ENCODE measurements at places on chromosomes 5 and 9.

DNA sequence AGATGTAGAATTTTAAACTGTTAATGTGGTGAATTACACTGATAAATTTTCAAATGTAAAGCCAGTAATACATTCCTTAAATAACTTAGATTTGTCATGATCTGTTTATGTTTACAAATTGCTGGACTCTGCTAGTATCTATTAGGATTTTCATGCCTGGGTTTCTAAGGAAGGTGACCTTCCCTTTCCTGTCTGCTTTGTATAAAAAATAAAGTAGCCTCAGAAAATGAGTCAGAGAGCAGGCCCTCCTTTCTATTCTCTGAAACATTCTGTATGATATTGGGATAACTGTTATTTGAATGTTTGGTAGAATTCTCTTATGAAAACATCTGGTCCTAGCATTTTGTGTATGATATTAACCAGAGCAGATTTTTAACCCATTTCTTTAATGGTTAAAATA lies 255.3 kb downstream of the SYK start:
- no peak for DNase-seq

DNA sequence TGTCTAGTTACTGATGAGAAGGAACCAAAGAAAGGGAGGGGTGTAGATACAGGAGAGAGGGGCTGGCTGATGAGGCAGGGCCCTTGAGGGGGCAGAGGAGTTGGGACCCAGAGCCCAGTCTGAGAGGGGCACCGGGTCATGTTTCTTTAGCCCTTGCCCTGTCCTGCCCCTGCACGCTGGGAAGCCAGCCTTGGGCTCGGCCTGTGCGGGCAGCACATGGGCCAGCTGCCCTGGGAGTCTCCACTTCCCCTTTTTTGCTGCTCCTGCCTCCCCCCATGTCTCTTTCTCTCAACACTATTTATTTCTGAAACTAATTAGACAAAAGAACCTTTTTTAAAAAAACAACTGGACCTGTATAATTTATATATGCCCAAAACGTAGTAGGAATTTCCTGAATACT lies 20.5 kb downstream of the MVB12B start:
- DNase-seq = no peak

- DNase-seq = no peak
Measured at GRCh38 chr9:129379181-129379836, 201.2 kb upstream of the IER5L start.

DNA sequence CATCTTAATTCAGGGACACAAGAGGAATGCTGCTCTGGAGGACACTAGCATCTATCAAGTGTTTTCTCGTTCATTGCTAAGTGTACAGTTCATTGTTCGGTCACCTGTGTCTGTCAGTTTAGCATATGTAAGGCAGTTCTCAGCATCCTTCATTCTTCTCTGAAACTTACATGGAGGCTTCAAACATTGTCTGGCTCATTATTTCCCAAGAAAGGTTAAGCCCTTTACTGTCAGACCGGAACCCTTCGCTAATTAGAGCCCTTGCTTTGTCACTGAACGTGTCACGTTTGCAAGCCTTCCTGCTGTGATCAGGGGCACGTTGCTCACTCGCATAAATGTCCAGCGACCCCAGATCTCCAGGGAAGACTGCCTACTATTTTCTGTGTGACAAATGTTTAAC lies 62.3 kb upstream of the RIOK2 start:
- no peak for DNase-seq

GRCh38 chr5:163789870-163790269 lies 284.5 kb downstream of the MAT2B start:
- DNase-seq = no peak

DNA sequence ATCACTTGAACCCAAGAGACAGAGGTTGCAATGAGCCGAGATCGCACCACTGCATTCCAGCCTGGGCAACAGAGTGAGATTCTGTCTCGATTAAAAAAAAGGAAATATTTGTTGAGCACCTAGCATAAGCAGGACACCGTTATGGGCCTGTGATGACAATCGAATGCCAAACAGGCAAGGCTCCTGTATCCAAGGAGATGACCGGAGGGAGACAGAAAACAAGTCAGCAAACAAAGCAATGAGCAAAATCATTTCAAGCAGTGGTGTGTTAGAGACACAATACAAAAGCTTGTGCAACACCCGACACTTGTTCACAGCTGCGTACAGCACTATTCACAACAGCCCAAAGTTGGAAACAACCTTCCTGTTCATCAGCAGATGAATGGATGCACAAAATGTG lies 87.1 kb upstream of the CPEB4 start:
- no peak for DNase-seq

DNA sequence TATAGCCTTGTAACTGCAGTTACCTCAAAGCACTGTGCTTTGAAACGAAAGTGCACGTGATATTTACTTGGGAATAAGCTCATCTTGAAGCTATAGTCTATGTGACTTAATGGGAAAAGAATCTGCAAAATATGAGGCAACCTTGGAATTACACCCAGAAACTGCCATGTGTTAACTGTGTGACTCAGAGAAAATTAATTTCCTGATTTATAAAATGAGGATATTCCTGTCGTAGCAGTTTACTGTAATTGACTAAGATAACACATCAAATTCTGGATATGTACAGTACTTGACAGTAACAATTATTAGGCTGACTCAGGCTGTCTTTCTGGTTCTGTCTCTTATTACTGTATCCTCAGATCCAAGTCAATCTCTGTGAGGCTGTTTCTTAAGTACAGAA lies 1079.9 kb upstream of the ACO1 start:
- DNase-seq = no peak

DNA sequence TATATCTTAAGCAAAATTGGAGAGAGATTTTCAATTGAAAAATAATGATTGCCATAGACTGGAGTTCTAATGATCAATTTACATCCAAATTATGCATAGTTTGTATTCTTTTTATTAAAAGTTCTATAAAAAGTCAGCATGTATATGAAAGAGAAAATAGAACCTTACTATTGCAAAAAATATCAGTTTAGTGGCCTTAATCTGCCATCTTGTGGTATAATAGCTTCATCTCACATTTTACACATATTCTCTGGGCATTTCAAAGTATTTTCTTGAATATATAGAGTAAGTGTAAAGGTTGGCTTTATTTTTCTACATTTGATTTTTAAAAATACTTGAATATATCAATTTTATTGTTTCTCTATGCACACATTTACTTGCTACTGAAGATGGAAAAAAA lies 1858.6 kb upstream of the CDH9 start:
- DNase-seq = no peak

DNA sequence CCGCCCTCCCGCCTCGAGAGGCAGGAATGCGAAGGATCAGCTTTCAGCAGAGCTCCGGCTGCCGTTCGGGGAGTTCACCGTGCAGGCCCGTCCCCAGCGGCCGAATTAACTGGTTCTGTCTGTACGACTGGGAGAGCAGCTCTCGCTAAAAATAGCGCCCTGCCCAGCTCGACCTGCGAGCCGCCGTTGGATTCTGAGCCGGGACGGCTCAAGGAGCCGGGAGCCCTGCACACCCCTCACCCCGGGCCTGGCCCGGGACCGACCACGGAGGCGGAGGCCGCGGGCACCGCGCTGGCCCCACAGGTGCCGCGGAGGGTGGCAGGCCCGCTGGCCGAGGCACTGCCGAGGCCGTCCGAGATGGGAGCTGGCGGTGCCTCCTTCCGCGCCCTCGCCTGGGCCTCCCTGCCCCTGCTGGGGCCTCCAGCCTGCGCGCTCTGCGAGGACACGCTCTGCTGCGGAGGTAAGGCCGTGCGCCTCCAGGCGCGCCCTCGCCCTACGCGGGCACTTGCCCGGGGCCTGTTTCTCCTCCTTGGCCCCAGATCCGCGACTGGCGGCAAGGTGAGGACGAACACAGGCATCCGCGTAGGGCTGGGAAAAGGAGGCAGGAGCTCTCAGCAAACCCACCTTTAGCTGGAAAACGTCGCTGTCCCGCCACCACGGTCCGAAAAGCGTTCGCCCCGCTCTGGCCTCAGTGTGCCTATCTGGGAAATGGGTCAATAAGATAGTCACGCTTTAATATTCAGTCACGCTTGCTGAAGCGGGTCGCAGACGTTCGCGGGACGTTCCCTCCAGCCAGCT lies 53.1 kb upstream of the DAB2IP start:
- DNase-seq = no peak

- DNase-seq = peak; percentile 81
Measured at GRCh38 chr5:168159425-168159824, 132.0 kb upstream of the WWC1 start.

DNA sequence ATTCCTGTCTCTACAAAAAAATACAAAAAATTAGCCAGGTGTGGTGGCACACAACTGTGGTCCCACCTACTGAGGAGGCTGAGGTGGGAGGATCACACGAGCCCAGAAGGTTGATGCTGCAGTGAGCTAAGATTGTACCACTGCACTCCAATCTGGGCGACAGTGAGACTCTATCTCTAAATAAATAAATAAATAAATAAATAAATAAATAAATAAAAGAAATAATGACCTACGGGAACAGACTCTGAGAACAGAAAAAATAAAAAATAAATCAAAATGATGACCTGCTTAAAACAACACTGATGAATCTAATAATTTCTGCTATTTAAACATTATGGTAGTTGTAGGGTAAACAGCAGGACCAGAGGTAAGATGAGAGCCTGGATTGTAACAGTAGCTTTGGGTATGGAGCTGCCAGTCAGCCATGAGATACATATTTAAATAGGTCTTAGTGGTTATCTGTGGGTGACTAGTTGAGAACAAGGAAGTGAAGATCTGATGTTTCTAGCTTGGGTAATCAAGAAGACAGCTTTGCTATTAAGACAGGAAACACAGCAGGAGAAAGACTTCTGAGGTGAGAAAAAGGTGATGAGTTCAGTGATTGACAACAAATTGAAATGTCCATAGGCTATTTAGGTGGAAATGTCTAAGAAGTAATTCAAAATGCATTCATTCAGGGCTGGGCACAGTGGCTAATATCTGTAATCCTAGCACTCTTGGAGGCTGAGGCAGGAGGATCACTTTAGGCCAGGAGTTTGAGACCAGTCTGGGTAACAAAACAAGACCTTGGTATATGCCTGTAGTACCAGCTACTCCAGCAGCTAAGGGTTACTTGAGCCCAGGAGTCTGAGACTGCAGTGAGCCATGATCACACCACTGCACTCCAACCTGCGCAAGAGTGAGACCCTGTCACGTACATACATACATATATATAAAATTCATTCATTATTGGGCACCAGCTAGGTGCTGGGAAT lies 11.0 kb downstream of the RNF145 start:
- DNase-seq = no peak

DNA sequence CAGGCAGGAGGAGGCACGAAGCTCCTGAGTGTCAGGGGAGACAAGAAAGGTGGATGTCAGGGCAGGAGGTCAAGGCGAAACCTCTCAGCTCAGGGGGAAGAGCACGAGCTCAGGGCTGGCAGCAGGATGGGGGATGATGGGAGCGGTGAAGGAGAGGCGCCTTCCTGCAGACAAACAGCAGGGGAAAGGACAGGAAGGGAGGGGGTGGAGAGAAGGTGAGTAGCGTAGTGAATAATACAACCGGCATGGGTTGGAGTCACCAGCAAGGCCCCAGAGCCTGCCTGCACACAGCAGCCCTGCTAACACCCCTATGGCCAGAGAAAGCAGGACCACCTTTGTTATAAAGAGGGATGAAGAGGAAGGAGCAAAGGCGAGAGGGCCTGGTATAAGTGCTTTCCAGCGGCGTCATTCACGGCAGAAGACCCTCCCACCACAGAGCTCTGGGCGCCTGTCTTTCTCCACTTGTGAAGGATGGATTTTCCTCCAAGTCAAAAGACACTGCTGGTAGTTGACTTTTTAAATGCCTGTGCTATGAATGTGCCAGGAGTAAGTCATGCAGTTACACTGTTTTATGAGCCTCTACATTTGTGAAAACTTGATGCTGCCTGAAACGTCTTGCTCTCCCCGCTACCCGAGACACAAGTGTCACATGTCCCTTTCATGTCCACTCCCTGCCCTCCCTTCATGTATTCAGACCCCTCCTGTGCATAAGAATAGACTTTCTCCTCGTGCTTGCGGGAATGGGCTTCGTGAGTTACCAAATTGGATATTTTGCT lies 84.8 kb upstream of the IRX1 start:
- no peak for DNase-seq

GRCh38 chr5:68565427-68565826 lies 349.9 kb downstream of the PIK3R1 start:
- no peak for DNase-seq

GRCh38 chr5:135213027-135213386 lies 179.0 kb upstream of the PITX1 start:
- DNase-seq = no peak

DNA sequence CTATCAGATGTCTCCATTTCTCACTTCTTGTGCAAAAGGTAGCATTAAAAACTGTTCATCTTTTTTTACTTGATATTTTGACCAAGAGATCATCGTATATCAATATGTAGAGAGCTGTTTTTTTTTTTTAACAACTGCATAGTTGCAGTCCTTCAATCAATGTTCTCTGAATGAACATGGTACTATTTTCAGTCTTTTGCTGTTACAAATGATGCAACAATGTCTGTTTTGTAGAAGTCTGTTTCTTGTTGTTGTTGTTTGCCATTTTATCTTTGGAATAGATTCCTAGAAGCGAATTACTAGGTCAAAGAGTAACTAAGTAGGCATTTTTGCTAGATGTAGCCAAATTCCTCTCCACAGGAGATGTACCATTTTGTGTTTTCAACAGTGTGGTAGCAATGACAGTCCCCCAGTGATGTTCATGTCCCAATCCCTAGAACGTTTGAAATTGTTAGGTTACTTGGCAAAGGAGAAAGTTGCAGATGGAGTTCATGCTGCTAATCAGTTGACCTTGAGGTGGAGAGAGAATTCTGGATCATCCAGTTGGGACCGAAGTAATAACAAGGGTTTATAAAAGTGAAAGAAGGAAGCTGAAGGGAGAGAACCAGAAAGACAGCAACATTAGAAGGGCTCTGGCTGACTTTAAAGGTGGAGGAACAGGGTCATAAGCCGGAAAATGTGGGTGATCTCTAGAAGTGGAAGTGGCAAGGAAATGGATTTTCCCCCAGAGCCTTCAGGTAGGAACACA lies 6.3 kb downstream of the MTREX start:
- no peak for DNase-seq

DNA sequence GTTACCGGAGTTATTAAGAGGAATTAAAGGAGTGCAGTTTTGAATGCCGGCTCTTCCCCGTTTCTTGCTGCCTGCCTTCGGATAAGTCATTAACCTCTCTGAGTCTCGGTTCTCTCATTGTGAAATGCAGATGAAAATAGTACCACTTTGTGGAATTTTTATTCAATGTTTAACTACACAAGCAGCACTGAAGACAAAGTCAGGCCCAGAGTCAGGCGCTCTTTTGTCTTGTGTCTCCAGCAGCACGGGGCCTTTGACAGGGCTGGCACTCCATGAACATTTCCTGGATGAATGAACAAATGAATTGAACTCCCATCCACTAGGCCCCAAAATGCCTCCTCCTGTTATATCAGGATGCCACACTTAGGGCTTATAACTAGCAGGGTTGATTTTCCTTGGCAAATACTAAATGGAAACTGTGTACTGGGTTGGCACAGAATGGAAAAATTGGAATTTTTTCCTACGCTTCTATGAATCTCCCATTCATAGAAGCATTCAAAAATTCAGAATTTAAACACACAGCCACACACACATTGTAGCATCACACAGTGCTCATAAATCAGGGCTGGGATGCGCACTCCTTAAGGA lies 332.8 kb downstream of the MLLT3 start:
- DNase-seq = no peak

Data from NCI-H2029 (cell line).